ENCODE measurements at places on chromosomes 1 and 21.

GRCh38 chr1:180092931-180093650 lies 61.6 kb upstream of the QSOX1 start:
- DNase-seq: no peak

- no peak for DNase-seq
These were observed 38.0 kb downstream of the F5 start for GRCh38 chr1:169548282-169548681.

GRCh38 chr1:1437904-1438376 lies 2.5 kb downstream of the VWA1 start:
- no peak for DNase-seq

DNA sequence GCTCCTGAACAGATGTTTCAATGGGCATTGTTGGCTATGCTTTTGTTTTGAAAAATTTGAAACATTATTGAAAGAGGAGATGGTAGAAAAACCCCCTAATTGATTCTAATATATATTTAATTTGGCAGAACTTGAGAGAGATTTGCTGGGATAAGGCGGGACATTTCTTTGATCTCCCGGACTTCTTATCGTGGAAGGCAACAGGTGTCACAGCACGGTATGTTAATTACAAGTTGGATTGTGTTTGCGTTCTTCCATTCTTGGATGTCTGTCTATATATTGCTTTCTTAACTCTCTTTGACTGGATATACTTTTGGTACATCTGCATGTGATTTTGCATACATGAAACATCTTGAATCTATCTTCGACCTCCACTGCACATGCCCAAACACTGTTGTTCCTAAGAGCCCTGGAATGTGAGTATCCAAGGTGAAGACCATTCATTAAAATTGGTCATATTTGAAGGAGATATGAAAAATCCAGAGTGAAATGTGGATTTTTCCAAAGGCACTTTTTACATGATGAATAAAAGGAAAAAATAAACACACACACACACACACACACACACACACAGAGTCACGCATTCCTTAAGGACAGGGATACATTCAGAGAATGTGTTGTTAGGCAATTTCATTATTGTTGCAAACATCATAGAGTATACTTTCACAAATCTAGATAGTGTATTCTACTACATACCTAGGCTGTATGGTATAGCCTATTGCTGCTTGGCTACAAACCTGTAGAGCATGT lies 81.9 kb downstream of the FGGY start:
- no peak for DNase-seq

- DNase-seq: no peak
These were observed 65.1 kb upstream of the ATP1B1 start for GRCh38 chr1:169041366-169041765.

DNA sequence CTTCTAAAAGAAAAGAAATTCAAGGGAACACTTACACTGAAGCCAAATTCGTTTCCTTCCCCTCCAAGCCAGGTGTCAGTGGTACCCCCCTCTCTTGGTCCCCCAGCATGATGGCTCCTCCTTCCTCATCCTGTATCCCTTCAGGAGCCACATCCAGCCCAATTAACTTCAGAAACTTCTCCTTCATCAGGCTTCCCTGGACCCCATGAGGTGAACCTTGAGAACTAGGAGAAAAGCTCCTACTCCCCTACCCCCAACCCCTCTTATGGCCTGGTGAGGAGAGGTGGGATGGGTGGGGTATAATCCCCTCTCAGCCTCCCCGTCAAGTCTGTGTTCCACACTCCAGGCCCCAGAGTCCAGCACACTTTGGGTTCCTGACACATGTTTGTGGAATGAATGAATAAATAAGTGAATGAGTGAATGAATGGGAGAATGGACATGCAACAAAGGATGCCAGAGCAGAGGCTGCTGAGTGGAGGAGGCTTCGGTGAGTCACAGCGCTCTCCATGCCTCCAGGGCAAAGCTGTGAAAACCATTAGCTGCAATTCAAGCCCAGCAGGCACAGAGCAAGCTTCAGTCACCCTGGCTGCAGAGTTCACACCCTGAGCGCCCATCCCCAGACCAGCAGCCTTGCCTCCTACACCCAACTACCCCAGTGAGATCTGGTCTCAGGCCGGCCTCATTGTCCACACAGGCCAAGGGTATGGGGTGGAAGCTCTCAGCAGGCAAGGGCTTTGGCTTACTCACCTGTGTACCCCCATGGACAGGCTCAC lies 43.8 kb downstream of the BATF3 start:
- no peak for DNase-seq

DNA sequence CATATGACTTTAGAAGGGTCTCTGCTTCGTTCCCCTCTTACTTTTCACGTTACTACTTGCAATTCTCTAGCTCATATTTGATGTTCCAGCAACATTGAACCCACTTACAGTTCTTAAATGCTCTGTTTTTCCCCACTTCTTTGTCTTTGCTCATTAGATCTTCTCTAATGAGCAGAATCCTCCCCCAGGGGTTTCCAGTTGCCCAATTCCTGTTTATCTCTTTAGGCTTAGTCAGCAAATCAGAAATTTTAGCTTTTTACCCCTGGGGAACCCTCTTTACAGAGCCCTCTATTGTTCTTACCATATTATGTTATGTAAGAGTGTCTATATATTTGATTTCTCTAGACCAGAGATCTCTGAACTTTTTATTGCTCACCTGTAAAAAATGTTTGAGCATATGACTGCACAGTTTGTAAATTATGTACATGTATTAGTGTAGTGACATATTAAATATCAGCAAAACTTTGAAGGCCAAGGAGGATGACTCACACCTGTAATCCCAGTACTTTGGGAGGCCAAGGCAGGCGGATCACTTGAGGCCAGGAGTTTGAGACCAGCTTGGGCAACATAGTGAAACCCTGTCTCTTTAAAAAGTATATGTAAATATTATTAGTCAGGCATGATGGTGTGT lies 71.4 kb downstream of the FNBP1L start:
- DNase-seq: no peak

GRCh38 chr1:181396811-181397210 lies 86.5 kb upstream of the CACNA1E start:
- no peak for DNase-seq

- no peak for DNase-seq
These were observed 925 bp downstream of the PDE9A start for GRCh38 chr21:42654179-42654912.

DNA sequence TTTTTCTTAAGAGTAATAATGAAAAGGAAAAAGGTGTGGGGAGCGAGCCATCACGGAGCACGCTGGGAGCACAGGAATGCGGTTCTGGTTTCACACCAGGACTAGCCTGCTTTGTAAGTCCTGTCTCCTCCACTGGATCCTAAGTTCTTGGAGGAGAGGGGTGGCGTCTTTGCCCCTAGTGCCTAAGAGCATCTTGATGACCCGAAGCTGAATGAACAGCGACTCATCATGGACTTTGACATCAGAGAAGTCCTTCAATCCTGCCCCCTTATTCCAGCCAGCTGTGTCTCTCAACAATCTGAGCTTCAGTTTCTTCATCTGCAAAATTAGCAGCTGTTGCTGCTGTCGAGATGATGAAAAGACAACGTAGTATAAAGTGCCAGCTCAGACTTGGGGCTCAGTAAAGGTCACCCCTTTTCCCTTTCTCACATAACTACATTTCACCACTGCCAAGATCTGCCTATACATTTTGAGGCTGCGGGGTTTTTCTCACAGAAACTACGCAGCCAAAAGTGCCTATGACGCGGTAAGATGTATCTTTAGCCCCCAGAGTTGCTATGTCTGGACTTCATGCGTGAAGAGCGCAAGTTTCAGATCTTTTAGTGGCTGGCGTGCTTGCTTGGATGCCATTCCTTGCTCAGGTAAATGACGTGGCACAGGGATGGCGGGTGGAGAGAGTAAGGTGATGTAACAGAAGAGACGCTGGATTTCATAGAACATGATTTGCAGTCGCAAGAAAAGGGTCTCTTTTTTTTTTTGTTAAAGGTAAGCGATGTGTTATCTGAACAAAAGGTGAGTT lies 4.9 kb upstream of the PRDM2 start:
- no peak for DNase-seq

DNA sequence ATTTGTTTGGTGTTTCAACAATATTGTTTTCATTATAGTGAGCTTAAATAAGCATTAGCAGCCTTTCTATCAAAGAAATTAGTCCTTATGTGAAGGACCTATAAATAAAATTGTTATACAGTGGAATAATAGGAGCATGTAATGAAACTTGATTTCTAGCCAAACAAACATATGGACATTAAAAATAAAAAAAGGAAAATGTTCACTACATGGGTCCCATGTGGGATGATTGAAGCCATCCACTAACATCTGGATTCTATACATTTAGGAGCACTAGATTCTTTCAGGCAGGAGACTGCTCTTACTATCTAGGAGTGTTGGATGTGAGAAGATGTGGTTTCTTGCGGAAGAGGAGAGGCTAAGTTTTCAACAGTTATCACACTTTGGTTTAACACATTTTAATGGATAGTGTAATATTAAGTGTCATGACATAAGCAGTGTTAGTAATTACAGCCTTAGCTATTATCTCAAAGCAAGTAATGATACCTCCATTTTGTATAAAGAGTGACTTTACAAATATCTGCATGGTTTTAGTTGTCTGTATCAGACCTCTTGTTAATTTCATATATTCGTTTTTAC lies 62.3 kb downstream of the LYPLAL1 start:
- no peak for DNase-seq

Data from stimulated activated CD4-positive, alpha-beta T cell treated with anti-CD3 and anti-CD28 coated beads, TNF-alpha, amount 100 ng/mL, for 4 hours (primary cell).